Spleen (tissue), 13 donors: ENCODE measurements at places on chromosomes 13 and 19. TPM values are rescaled to one million over a fixed set of nuclear protein-coding genes. Genes with fewer than 3 reads are reported as not detected.
A peak's percentile ranks its signal among the peaks of the same experiment; 100 is the strongest.

GRCh38 chr19:33703821-33704220 is 82.1 kb downstream of the CHST8 start:
- DNase-seq: peak; percentile 59

DNA sequence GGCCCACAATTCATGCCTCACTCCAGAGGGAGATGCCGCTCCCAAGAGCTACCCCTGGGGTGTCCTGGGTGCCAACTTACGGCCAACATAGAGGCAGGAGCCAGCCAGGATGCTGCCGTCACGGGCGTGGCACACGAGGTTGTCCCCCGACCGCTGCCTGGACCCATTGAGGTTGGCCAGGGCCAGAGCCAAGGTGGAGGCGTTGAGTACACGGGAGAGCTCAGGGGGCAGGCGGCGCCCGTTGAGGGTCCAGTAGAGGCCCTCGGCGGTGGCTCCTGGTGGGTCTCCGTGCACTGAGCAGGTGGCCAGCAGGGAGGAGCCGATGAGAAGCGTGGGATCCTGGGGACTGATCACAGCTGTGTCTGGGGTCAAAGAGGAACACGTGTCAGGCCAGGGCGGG is 7.1 kb downstream of the CRLF1 start:
- no peak for DNase-seq

GRCh38 chr19:46000491-46001246 is 5.4 kb downstream of the CCDC61 start:
- DNase-seq: peak; percentile 83

- no peak for DNase-seq
These were observed 3.4 kb downstream of the CADM4 start for GRCh38 chr19:43636121-43636683.

- no peak for DNase-seq
These were observed 17.4 kb downstream of the PIP5K1C start for GRCh38 chr19:3682741-3683404.

GRCh38 chr13:109652531-109652930 is 133.9 kb downstream of the IRS2 start:
- DNase-seq: no peak

DNA sequence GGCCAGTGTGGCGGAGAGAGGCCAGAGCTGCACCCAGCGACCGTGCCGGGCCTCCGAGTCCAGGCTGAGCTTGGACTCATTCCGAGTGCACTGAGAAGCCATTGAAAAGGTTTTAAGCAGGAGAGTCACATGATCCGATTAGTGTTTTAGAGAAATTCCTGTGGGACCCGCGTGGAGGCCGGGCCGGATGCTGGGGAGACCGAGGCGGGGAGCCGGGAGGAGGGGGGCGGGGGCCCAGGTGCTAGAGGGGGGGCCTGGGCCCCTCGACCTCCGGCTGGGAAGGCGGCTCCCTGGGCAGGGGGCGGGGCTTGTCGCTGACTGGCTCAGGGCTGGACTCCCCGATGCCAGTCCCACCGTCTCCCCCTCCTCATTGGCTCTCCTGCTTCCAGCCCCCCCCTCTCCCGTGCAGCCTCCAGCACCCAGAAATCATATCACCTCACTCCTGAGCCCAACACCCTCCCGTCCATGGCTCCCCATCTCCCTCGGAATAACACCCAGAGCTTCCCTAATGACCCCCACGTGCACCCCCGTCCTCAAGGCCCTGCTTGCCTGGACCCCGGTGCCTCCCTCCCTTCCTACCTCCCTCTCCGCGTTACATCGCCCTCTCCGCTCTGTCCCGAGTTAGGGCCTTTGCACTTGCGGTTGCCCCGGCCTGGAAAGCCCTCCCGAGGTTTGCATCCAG is 5.2 kb upstream of the ZNF579 start:
- DNase-seq: peak; percentile 89

GRCh38 chr13:30004204-30004603 is 153.8 kb upstream of the UBL3 start:
- no peak for DNase-seq

DNA sequence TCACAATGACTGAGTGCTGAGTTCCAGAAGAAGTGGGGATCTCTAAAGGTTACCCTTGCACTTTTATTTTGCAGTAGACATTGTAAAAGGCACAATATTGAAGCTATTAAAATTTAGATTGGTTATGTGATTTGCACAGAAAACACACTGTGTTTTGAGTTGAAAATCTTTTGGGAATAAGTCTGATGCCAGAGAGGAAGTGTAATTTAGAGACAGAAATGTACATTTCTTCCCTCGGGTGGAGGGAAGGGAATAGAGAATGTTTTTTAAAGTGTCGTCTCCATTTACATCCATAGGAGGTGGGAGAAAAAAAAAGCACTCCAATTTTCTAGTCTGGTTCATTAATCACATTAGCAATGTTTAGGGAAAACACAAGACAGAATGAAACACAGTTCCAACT is 465.8 kb downstream of the OLFM4 start:
- DNase-seq: no peak

- DNase-seq: no peak
These were observed 919.9 kb downstream of the SLITRK1 start for GRCh38 chr13:82962397-82962796.

DNA sequence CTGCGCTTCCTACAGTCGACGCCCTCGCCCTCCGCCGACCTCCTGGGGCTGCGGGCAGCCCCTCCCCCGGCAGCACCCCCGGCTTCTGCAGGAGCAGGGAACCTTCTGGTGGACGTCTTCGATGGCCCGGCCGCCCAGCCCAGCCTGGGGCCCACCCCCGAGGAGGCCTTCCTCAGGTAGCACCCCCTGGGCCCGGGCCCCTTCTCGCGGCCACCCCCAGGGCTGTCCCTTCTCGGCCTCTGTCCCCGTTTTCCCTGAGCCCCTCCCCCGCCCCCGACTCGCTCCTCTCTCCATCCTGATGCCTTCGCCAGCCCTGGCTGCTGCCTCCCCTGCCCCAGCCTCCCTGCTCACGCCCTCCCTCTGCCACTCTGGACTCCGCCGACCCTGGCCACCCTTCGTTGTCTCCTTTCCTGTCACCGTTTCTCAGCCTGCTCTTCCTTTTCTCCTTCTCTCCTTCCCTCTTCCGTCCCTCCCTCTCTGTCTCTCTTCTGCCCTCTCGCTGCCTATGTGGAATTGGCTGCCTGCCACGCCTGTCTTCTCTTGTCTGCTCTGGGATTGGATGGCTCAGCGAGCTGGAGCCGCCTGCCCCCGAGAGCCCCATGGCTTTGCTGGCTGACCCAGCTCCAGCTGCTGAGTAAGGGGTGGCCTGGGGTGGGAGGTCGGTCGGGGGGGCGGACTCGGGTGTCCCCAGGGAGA is 11.0 kb downstream of the FUZ start:
- DNase-seq: no peak

GRCh38 chr19:3047496-3048189 is 14.7 kb downstream of the TLE5 start:
- DNase-seq: peak; percentile 87

Gene SMIM44
- total RNA-seq: not detected

Gene ZIC5
- total RNA-seq: not detected

DNA sequence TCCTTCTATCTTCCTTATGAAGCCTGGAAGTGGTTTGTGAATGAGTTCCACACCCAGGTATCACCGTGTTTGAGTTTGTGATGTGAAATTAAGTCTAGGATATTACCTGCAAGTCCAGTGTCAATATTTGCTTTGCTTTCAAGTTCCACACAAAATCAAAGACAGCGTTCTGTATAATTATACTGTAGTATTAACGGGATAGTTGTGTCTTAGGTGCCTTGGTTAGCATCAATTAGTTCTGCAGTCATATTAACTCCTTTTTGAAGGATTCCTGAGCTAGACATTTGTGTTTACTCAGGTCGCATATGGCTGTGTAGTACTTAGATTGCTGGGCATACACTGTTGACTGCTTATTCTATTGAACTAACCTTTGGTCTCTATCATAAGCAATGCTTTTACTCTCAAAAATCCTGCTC is 54.4 kb downstream of the ERCC5 start:
- no peak for DNase-seq

- no peak for DNase-seq
These were observed 87.0 kb downstream of the SLAIN1 start for GRCh38 chr13:77784515-77784914.
